ENCODE measurements at places on chromosomes 16 and 17.
A peak's percentile ranks its signal among the peaks of the same experiment; 100 is the strongest.

DNA sequence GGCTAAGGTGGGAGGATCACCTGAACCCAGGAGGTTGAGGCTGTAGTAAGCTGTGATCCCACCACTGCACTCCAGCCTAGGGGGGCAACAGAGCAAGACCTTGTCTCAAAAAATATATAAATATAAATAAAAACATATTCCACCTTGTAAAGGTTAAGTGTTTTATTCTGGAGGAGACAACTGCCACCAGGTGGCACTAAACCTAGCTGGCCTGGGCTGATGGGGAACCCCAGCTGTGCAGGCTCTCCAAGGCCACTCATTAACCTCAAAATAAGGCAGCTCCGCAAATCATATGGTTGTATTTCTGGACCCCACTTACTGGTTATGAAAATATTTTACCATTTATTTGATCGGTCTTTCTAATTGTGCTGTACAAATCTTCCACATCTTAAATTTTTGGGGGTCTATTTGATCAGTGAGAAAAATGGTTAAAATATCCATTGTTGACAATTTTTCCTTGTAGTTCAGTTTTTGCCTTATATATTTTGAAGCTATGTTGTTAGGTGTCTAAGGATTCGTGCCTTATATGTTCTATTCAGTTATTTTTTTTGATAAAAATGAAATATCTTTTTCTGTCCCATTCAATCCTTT is 8.5 kb upstream of the ICAM2 start:
- peak; percentile 30 for DNase-seq

GRCh38 chr17:48459070-48459844 is 29.2 kb upstream of the SKAP1 start:
- DNase-seq: no peak

DNA sequence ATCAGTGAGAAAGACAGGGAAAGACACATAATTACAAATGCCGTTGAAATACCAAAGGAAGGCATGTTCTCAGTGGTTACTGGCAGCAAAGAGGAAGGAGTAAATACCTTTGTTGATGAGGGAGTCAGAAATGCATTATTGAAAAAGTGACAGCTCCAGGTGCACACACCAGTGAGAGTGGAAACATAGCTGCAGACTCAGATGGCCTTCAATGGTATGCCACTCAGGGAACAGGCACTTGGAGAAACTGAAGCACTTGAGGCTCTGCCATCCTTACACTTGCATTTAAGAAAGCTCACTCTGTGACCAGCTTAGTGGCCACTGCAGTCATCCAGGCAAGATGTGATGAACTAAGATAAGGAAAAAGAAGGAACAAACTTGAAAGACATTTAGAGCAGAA is 29.9 kb downstream of the NOG start:
- DNase-seq: no peak

GRCh38 chr17:2181206-2181896 is 122.2 kb downstream of the SMG6 start:
- DNase-seq: peak; percentile 69

DNA sequence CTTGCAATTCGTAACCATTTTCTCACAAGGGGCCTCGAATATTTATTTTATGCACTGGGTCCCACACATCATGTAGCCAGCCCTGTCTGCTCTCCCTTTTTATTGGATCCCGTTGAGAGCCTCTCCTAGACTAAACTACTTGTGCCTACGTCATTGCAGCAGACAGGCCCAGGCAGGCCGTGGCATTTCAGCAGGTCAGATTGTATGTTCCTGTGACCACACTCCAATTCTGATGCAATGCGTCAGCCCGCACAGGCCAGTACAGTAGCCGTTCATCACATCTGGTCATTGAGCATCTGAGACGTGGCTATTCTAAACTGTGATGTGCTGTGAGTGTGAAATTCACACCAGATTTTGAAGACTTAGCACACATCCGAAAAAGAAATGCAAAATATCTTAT is 42.2 kb downstream of the ABAT start:
- DNase-seq: no peak

DNA sequence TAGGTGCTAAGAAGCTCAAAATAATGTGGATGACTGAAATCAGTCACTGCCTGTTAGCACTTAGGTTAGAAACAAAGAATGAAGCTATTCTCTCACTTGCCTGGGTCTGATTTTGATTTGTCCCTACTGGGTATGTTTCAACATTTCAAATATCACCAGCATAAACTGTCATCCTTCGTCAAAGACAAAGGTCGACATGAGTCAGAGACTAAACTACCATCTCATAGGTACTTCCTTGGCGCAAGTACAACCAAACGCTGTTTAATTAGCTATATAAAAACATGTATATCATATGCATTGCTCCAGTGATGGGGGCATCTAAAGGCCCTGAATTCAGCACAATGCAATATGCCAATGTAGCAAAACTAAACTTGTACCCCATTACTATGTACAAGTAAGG is 4.0 kb downstream of the AKTIP start:
- no peak for DNase-seq

DNA sequence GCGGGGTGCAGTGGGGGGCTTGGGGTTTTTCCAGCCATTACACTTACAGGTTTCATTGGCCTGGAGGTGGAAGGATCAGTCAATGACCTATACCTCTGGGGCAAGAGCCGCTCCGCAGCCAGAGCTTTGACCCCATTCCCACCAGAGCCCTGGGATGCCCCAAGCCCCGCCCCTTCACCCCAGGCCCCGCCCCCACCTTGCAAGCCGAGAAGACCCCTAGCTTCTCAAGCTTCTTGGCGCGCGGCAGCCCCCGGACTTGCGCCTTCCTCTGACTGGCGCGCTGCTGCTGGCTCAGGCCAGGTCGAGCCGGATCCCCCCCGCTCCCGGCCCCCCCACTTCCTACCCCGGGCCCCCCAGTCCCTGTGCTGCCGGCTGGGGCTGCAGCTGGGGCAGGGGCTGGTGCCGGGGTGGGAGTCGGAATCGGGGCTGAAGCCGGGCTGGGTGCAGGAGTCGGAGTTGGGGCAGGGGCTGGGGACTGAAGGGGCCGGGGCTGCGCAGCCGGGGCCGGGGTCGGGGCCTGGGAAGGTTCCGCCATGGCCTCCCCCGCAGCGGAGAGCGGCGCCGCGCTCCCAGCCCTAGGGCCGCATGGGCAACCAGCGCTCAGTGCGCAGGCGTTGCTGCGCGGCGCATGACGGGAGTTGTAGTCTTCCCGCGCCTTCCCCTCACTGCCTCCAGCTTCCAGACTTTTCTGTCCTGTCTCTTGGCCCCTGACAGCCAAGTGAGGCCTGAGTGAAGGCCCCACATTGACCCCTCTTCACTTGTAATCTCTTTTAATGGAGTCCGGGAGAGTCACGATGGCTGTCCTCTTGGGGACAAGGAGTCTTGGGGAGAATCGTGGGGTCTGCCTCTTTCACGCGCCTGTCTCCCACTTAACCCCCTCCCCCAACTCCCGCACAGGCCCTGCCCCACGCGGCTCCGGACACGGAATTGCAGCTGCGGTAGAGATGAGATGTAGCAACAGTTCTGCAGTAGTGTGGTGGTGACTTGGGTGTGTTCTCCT is at the start of gene KAT2A:
TSS of gene KAT2A (minus strand) at position 598 of the 1,000 bp plus-strand sequence. CDS start at position 535, 63 bp downstream.
- DNase-seq: peak; percentile 70

- peak; percentile 66 for DNase-seq
Measured at GRCh38 chr17:47949197-47949759, 7.9 kb downstream of the PNPO start.

- peak; percentile 39 for DNase-seq
Measured at GRCh38 chr16:53773150-53773846, 69.3 kb downstream of the FTO start.

GRCh38 chr17:80855948-80856862 is 135.4 kb upstream of the CHMP6 start:
- DNase-seq: no peak

DNA sequence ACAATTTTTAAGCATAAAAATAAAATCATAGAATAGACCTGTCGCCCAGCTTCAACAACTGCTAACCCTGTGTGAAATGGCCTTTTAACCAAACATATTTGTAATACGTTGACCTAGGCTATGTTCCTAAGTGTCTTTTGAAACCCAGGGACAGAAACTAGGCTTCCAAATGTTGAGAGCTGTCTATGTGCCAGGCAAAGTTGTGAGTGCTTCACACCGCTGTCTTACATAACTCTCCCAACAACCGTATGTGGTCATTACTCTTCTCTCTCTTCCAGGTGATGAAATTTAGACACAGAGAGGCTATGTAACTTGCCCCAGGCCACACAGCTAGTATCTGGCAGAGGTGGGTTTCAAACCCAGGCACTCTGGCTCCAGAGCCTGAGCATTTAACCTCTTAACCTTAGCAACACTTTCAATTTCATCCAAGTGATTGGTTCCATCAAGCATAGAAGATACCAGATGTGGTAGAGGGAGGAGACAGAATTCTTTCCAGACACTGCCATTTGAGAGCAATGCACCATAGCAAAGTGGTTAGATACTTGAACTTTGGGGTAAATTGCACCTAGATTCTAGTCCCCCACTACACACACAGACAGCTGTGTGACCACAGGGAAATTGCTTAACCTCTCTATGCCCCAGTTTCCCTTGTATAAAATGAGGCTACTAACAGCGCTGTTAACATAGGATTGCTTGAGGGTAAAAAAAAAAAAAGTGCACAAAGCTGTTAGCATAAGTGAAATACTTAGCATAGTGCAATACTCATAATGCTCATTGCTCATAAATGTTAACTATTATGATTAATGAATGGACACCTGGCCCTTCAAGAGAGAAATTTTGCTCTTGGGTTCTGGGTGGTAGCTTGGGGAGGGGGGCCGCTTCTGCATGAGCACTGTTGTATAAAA is 160.6 kb downstream of the IRX3 start:
- DNase-seq: no peak

DNA sequence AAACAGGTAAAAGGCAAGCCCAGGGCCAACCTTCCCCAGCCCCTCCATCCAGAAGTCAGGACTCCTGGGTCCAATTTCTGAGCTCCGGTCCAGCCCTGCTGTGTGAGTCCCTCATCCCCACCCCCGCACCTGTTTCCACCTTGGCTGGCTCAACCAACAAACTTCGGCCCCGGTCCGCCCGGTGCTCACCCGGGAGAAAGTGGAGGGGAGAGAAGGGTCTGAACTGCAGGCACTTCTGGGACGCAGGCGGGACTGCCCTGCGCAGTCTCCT is 541 bp downstream of the RHBDF2 start:
- no peak for DNase-seq

DNA sequence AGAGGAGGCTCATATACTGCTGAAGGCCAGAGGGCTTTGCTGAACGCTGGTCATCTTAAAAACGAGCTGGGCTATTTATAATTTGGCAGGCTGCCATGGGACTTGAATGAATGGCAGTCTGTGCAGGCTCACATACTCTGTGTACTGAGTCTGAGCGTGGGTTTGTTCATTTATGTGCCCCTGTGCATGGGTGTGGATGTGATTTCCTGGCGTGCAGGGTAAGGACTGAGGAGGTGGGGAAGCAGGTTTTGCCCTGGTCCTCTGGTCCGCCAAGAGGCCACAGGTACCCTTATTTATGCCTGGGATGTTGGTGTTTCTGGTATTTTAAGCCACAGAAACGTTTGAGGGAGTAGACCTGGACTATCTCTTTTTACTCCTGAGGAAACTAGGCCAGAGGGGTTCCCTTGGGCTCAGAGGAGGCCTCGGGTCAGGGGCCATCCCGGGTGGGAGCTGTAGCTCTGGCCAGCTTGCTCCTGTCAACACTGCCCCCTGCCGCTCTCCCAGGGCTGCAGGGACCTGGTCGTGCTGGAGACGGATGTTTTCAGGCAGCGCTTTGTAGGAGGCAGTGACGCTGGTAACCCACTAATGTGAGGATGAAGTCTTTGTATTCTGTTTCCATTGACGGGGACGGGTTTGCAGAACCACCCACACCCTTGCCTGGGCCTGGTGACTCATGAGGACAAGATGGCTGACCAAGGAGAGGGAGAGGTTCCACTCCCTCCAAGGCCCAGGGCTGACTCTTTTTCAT is 184.4 kb downstream of the MSI2 start:
- peak; percentile 22 for DNase-seq

DNA sequence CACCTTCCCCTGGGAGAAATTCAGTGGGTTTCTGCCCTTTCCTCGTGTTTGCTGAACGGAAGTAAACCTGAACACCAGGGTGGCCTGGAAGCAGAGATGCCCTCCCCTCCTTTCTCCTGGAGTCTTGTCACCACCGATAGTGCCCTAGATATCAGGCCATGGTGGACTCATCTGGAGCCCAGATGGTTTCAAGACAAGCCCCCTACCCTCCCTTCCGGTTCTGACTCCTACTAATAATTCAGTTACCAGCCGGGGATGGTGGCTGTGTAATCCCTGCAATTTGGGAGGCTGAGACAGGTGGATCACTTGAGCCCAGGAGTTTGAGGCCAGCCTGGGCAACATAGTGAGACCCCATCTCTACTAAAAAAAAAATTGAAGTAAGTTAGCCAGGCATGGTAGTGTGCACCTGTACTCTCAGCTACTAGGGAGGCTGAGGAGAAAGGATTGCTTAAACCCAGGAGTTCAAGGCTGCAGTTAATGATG is 2.4 kb downstream of the ZNF469 start:
- DNase-seq: no peak

GRCh38 chr17:36493956-36494355 is 7.5 kb downstream of the ZNHIT3 start:
- no peak for DNase-seq

GRCh38 chr16:85836706-85837582 is 37.4 kb downstream of the COX4I1 start:
- no peak for DNase-seq

DNA sequence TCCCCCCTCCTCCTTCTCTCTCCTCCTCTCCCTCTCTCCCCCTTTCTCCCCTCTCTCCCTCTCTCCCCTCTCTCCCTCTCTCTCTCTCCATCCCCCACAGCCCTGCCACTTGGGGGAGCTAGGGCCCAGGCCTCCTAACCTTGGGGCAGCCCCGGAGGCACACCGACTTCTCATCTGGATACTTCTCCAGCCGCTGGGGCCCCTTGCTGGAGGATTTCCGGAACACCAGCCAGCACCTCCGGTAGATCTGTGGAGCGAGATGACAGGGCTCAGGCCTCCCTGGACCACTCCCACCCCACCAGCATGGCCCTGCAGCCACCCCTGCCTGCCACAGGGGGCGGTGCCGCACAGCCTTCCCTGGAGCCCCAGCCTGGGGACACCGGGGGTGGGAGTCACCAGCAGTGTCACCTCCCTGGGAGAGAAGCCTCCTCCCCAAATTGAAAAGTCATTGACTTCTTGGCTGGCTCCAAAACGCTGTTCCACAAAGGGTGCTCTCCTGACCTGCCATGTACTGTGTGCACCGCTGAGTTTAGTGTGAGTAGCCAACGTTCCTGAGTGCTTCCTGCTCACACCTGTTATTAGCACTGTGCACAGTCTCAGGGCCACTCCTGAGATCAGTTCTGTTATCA is 10.5 kb downstream of the DOK4 start:
- peak; percentile 6 for DNase-seq

DNA sequence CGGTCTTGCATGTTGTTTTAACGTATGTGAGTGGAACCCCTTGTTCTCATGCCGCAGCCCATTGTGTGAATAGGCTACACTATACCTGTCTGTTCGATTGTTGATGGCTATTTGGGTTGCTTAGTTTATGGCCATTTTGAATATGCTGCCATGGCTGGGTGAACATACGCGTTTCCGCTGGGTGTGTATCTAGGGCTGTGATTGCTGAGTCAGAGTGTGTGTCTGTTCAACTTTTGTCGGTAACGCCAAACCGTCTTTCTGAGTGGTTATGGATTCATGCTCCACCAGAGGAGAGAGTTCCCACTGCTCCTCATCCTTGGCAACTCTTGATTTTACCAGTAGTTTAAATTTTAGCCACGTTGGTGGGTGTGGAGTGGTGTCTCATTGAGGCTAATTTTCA is 77.0 kb downstream of the METRNL start:
- no peak for DNase-seq

Data from NCI-H2029 (cell line).